ENCODE measurements at places on chromosomes 2 and 18.

DNA sequence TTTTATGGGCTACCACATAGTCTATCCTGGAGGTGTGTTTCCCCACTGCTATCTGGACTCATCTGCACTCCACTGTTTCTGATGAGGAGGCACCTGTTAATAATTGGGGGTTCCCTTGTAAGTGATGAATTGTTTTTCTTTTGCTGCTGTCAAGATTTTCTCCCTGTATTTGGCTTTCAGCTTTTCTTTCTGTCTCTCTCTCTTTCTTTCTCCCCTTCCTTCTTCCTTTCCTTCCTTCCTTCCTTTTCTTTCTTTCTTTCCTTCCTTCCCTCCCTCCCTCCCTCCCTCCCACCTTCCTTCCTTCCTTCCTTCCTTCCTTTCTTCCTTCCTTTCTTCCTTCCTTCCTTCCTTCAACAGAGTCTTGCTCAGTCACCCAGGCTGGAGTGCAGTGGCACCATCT is 9.2 kb downstream of the GNLY start:
- no peak for DNase-seq

DNA sequence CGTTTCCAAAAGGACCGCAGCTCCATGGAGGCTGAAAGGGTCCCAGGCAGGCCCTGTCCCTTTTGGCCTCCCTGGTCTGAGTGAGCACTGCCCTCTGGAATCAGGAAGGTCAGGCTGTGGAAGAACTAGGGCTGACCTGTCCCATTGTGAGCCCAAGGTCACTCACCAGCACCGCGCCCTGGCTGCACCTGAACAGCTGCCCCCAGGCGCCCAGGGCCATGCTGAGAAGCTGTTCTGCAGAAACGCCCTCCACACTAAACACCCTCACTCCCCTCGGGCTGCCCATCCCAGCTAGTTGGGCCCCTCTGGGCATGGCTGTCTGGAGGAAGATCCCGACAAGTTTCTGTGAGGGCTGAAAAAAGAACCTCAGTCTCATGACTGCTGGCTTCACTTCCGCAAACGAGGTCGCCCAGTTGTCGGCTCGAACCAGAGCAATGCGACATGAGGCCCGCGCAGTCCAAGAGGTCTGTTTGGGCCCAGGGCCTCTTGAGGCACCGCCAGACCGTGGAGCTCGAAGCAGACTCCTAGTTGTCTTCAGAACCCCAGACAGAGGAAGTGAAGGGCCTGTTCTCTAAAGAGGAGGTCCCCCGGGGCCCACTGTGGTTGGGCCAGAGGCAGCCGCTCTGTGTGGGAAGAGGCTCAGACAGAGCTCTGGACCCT is 64.4 kb downstream of the INPP5D start:
- DNase-seq: no peak

- no peak for DNase-seq
Measured at GRCh38 chr2:196294516-196294909, 123.1 kb upstream of the STK17B start.

DNA sequence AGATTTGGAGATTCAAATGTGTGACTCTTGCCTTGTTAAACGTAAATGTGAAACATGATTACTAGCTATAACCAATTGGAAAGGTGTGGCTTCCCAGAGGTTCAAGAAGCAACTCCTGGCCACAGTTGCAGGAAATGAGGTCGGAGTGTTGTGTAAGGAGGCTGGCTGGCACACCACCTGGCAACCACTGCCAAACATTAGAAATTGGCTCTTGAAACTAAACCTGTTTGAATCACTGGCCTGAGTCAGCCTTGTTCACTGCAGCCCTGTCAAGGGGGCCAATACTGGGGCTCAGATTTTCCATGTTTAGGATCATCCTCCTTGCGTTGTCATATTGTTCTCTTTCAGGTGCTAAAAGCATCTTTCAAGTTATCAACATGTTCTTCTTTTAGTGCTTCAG is 206.3 kb downstream of the ARL6IP6 start:
- DNase-seq: no peak

DNA sequence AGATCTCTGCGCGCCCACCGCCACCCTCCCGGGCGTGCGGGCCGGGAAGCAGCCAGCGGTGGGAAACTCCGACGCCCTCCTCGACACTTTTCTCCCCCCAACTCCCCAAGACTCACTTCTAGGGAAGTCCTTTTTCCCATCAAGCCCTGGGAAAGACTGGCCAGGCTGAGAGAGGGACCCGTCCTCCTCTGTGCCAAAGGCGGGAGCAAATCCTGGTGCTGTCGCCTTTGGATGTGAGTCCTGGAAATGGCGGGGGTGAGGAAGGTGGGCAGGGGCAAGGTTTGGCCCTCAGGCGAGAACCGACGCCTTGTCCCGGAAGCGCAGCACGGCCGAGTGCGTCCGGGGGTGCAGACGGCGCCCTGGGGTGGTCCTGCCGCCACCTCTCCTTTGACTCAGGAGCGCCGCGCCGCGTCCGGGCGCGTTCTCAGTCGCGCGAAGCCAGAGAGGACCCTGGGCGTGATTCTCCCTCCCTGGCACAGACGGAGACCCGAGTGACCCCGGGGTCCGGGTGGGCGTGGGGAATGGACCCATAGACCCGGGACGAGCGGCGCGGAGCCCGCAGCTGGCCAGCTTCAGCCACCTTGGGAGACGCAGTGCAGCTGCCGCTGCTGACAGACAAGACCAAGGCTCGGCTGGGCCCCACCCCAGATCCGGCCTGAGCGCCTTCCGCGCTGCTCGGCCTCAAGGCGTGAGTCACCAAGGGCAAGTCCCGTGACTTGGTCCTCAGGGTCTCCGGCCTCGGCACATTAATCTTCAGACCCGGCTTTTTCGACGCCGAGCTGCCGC is 3.5 kb upstream of the LBX2 start:
- DNase-seq: no peak

- no peak for DNase-seq
Measured at GRCh38 chr2:191638802-191639172, 39.1 kb upstream of the NABP1 start.

DNA sequence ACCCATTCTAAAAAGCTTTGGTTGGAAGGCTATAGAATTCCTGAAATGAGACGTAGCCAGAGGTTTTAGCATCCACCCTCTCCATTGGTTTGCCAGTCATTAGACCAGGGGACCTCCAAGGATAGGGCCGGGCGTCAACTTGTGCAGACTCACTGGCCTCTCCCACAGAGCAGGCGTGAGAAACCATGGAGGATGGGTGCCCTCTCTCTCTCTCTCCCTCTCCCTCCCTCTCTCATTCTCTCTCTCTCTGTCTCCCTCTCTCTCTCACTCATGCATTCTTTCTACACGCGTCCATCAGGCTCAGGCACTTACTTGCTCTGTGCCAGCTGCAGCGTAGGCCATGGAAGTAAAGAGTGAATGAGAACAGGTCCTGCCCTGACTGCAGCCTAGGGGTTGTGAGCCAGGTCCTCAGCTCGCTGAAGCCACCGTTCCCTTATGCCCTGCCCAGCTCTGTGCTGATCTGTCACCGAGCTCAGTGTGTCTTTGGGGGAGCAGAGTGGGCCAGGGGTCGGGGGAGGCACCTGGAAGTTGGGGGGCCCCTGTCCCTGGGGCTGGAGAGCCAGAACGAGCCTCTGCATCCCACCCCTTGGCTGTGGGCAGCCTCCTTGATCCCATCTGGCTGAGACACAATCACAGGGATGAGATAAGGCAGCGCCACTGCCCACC is 304.4 kb upstream of the HS6ST1 start:
- DNase-seq: no peak

- no peak for DNase-seq
Measured at GRCh38 chr2:187483537-187483936, 35.5 kb upstream of the CALCRL start.

DNA sequence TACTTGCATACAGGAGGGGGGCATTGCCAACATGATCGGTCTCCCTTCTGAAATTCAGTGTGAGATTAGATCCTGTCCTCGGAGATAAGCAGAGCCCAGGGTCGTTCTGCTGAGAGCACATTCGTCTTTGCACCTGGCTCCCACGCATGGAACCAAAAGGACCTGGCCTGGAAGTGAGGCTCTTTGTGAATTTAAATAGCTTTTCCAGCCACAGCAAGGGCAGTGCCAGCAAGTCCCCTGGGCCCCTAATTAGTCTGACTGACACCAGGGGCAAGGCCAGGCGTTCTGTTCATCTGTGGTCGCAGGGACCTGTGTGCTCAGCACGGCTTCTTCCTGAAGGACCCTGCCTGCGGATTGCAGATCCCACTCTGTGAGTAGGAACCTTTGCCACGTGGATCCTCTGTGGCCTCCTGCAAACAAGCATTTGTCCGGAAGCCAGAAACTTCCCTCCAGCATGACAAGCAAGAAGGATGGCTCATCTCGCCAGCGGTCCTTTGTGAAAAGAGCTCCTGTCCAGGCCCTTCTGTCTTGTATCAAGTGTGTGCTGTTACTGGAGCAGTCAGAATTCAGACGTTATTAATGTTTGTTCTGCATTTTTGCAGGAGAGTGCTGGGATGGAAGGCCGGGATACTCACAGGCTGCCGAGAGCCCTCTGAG is 128.7 kb downstream of the TPO start:
- DNase-seq: no peak

DNA sequence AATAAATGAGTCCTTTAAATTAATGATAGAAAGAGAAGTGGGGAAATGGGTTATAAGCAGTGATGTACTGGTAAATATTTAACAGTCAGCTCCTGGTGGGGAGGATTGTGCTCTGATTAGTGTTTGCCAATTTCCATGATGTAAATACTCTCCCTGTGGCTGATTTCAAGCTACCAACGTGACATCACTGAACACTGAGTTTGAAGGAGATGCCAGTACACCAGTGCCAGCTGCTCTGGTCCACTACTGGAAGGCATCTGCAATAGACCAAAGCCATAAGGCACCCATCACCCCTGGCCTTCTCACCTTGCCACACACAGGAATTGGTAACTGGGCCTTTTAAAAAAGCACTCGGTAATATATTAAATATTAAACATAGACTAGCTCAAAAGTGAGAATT is 77.7 kb downstream of the TGOLN2 start:
- DNase-seq: no peak

DNA sequence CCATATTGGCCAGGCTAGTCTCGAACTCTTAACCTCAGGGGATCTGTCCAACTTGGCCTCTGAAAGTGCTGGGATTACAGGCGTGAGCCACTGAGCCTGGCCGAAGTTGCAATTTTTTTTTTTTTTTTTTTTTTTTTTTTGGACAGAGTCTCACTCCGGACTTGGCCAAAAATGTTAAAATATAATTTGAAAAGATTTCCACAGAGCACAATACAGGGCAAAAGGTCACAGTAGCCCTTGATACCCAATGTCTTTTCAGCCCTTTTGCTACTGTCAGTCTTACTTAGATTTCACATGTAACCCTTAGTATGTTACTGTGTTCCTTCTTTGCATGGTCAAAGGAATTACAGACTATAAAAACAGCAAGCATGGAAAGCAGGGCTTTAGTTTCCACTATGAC is 42.6 kb upstream of the MAPRE2 start:
- DNase-seq: no peak

- DNase-seq: no peak
Measured at GRCh38 chr2:137178951-137179377, 413.6 kb downstream of the THSD7B start.

DNA sequence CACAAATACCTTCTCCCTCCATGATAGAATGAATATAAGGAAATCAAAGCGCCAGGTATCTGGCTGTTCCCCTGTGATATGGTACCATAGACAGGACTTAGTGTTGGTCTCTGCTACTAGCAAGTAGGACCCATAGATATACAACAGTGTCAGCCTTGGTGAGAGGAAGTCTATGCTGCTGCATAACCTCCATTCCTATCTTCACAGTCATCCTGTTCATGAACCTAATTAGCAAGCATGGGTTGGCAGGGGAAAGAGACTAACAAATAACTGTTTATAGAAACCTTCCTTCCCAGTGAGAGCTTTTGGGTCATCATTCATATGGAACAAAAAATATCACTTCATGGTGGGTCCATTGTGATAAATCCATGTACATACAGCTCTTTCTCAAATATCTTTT is 188.9 kb upstream of the FAM98A start:
- DNase-seq: no peak

DNA sequence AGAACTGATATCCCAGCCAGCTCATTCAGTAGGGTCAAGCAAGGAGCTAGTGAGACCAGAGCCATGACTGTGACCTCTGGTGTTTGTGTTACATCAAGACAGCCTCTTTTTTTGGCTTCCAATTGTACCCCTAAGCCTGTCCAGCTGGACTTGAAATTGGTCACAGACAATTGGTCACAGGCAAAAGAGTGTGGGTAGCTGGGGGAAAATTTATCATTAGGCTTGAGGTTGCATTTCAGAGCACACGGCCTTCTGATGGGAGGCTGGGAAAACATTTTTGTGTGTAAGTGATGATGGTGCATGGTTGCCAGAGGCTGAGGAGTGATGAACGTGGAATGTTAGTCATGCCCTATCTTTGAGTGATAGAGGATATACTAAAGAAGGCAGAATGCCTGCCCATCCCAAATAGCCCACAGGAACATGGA is 285.1 kb upstream of the SLC14A2 start:
- DNase-seq: no peak

DNA sequence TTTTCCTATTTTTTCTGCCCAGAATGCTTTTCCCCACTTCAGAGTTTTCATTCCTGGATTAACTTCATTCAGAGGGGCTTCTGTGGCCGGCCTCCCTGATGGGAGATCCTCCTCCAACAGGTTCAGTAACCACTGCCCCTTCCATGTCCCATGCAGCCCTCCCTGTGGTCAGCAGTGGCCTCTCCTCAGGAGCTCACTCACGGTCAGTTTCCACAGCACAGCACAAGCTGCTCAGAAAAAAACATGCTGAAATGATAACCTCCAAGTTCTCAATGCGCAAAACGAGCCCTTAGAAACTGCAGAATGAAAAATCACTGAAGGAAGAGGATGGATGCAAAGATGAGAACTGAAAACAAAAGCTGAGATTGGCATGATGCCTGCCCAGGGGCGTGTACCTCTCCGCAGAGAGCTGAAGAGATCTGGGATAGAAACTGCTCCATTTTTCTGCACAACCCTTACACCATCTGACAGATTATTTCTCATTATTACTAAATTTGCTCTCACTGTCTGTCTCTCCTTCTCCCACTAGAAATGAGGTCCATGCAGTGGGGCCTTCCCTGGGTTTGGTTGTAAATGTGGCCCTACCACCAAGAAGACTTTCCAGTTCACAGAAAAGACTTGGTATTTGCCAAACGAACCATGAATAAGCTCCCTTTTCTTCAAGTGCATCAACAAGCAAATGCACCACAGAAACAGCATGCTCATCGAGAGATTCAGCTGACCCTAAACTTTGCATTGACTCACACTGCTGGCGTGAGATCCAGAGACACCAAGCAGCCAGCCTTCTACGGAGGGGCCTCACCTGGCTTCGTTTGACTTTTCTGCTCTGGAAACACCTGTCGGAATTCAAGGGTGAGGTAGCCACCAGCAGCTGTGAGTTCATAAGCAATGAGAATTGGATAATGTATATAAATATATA is 51.5 kb downstream of the TMEM18 start:
- no peak for DNase-seq

GRCh38 chr2:196233805-196234475 is 62.6 kb upstream of the STK17B start:
- DNase-seq: no peak

GRCh38 chr18:55999641-56000040 is 411.6 kb upstream of the TCF4 start:
- no peak for DNase-seq

Data from activated CD4-positive, alpha-beta T cell treated with anti-CD3 and anti-CD28 coated beads for 24 hours (primary cell).